Effector memory CD8-positive, alpha-beta T cell (primary cell): ENCODE measurements at places on chromosomes 1 and 21.
A peak's percentile ranks its signal among the peaks of the same experiment; 100 is the strongest.

DNA sequence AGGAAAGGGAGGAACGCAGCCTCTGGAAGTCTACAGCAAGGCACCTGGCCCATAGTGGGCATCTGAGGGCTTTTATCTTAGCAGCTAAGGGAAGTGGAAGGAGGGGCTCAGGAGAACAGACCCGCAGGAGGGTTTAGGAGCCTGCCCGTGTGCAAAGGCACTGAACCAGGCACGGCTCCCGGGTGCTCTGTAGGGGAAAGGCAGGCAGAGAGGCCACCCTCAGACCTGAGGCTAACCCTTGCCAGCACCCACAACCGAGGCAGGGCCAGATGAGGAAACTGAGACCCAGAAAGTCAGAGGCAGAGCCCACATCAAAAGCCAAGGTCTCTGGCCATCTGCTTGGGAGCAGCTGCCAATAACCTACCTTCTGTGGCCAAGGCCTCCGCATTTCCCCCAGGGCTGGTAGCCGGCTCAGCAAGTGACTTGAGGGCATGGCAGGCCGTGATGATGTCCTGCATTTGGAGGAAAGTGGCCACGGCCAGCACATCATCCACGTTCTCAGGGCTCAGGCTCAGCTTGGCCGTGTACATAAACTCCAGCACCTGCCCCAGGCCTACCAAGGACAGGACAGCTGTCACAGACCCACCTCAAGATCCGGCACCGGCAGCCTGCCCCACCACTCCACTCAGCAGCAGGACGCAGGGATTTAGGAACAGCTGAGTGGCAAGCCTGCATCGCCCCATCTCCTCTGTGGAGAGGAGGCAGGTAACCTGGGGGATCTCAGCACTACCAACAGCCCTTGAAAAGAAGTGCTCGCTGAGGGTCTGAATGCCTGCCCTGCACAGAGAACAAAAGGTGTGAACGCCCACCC, 29.1 kb downstream of the ZBTB17 start:
- no peak for DNase-seq

DNA sequence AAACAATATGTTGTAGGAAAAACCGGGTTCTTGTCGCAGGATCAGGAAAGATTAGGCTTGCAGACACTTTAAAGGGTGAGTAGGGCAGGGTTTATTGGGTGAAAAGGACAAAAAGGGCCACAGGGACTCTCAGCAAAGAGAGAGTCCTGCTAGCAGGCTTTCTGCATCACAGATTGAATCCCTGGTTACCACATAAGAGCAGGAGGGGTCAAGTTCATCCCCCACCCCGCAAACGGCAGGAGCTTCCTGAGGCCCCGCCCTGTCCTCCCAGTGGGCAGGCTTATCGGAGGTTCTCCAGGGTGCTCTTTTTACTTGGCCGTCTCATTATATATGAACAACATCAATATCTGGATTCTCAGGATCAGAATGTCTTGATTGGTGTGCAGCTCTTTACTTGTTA, 47.7 kb downstream of the SYCP1 start:
- DNase-seq = no peak

GRCh38 chr1:155174324-155175280, 953 bp downstream of the TRIM46 start:
- DNase-seq = peak; percentile 38

GRCh38 chr1:184399192-184399847, 12.5 kb downstream of the C1orf21 start:
- DNase-seq = no peak

DNA sequence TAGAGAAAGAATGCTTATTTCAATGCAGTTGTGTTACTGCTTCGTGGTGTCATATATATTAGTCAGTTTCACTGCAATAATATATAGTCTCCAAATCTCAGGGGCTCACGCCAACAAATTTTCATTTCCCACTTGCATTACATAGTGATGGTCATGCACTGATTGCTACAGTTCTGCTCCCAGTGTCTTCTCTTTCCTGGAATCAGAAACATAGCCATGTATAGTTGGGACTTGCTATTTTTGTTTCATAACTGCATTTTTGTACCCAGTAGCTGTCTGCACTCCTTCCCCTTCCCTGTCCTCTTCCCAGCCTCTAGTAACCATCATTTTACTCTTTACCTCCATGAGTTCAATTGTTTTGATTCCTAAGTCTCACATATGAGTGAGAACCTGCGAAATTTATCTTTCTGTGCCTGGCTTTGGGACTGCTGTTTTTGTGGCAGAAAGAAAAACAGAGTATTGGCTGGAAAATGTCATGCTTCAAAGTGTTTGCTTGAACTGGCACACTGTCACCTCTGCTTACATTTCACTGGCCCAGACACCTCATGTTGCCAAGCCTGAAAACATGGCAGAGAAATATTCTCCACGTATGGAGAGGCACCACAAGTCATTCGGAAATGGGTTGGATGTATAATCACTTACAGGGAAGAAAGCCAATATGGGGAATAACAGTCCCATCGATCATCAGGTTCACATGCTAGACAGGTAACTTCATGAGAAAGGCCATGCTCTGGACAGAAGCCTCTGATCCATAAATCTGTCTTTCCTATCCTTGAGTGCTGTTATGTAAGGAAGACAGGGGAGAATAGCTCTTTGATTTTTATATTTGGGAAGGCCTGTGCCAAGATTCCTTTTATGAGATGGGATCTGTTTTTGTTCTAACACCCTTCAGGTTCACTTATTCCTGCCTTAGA, 60.4 kb upstream of the BACH1 start:
- DNase-seq = no peak
